ENCODE measurements at places on chromosomes 4 and X.
A peak's percentile ranks its signal among the peaks of the same experiment; 100 is the strongest.

GRCh38 chr4:113943863-113944262 is 35.6 kb downstream of the ARSJ start:
- no peak for DNase-seq

DNA sequence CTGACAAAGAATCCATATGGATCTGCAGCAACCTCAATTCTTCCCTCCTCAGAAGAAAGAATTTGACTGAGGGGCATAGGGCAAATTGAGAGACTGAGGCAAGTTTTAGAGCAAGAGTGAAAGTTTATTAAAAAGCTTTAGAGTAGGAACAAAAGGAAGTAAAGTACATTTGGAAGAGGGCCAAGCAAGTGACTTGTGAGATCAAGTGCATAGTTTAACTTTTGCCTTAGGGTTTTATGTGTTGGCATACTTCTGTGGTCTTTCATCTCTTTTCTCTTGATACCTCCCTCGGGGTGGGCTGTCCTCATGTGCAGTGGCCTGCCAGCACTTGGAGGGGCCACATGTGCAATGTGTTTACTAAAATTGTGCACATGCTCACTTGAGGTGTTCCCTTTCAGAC is 98.0 kb upstream of the MAGEB16 start:
- DNase-seq = no peak

- no peak for DNase-seq
Measured at GRCh38 chr4:36128689-36129088, 115.6 kb downstream of the ARAP2 start.

DNA sequence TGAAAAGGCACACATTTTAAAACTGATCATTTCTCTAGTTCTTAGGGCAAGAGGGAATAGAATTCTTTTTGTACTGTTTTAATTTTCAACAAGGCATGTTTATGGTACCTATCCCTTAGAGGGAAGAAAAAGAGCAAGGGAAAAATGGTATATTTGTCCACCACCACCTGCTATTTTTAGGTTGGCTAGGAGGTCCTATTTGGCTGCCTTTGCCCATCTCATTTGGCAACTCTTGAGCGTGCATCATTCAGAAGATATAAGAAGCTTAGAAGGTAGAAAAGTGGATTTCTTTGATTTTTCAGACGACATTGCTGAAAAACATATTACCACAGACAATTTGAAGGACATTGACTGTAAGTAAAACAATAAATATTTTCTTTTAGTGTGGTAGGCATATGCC is 69.0 kb downstream of the DCK start:
- no peak for DNase-seq

- no peak for DNase-seq
Measured at GRCh38 chr4:43374216-43374751, 481.8 kb downstream of the GRXCR1 start.

DNA sequence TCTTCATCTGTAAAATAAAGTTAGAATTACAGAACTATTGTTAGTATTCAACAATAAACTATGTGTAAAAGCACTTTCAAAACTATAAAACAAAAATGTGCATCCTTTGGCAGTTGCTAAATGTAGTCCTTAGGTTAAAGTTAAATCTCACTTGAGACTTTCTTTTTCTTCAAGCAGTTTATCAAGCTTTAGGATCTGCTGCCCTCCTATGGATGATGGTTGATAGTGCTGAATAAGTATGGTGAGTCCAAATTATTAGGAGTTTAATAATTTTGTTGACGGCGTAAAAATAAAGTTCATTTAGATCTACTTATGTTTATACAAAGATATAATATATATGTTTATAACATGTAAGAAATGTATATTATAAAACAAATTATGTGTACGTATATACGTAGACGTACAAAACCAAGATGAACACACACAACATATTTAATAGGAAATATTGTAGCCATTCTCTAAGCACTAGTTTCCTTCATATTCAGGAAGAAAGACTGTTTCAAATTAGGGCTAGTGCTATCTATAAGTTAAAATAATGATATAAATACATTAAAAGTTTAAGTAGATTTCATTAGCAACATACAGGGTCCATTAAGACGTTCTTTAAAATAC is 22.3 kb downstream of the UGT2A2 start:
- DNase-seq = no peak

GRCh38 chrX:39756086-39756883 is 341.5 kb downstream of the BCOR start:
- DNase-seq = no peak

- no peak for DNase-seq
Measured at GRCh38 chr4:71210823-71211222, 128.0 kb upstream of the SLC4A4 start.

- no peak for DNase-seq
Measured at GRCh38 chr4:3524349-3524748, 7.9 kb downstream of the LRPAP1 start.

DNA sequence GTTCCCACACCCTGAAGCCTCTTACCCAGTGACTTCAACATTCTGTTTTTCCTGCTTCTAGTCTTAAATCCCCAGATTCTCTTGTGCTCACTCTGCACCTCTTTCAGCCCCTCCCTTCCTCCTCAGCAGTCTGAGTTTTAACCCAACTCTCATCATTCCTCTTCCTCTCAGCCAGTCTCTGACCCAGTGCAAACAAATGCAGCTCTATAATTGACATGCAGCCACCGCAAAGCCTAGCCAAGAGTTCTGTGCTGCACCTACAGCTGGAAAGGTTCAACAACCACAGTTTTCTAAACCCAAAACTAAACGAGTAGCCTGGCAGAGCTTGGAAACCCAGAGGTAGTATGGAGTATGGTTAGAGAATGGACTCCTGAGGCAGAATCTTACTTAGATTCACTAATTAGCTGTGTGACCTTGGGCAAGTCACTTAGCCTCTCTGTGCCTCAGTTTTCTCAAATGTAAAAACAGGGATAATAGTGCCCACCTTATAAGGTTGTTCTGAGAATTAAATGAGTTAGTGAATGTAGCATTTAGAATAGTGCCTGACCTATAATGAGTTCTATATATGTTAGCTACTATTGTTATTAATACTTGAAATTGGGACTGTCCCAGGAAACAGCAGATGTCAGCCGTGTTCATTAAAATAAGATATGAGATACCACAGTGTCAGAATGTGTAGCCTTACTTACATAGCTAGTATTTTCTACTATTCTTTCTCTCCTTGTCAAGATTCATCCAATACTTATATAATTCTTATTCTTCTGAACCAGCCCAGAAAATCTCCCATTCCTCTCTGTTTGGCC is 3.5 kb downstream of the TMEM154 start:
- no peak for DNase-seq

GRCh38 chrX:53440621-53441517 is 6.7 kb upstream of the HSD17B10 start:
- peak; percentile 45 for DNase-seq

- DNase-seq = no peak
Measured at GRCh38 chr4:38062088-38062775, 102.0 kb downstream of the PTTG2 start.

DNA sequence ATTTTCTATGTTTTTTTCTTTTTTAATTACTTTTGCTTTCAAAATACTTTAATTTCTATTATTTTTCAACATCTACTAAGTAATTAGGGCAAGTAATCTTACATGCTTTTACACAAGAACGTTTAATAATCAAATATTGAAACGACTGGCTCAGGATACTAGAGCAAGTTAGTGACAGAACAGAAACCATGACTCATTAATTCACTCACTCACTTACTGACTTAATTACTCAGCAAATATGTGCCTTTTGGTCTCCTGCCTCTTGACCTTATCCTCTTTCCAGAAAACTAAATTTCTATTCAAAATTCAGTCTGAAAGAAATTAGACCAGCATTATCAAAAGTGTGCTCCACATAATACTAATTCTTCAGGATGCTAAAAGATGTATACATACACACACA is 314.9 kb upstream of the TEX13C start:
- no peak for DNase-seq

DNA sequence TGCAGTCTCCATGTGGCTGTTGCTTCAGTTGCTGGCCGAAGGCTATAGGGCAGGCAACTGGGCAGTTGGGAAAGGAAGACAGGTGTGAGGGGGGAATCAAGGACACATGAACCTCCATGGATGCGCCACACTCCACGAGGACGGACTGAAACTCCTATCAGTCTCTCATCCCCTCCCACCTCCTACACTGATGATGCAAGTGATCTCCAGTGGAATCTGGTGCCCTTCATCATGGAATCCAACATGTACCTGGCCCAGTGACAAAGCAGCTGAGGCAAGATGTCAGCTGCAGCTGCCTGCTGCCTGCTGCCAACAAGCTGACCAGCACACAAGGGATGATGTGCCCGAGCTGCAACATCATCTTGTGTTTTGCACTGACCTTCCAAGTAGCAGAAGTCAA is 26.0 kb upstream of the MGST2 start:
- no peak for DNase-seq

DNA sequence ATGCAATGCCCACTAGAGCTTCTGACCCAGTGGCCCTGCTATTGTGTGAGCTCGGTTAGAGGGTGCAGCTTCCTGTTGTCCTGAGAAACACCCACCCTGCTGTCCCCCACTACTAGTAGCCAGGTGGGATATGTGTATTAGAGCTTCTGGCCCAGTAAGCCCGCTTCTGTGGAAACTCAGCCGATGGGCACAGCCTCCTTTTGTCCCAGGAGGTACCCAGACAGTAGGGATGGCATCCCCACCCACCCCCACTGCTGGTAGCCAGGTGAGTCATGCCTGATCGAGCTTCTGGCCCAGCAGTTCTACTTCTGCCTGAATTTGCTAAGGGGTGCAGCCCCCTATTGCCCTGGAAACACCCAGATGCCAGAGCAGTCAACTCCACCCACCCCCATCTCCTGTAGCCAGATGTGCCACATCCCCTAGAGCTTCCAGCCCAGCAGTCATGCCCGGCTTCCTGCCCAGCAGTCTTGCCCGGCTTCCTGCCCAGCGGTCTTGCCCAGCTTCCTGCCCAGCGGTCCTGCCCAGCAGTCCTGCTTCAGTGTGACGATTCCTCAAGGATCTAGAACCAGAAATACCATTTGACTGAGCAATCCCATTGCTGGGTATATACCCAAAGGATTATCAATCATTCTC is 162.7 kb upstream of the KLF8 start:
- DNase-seq = no peak

DNA sequence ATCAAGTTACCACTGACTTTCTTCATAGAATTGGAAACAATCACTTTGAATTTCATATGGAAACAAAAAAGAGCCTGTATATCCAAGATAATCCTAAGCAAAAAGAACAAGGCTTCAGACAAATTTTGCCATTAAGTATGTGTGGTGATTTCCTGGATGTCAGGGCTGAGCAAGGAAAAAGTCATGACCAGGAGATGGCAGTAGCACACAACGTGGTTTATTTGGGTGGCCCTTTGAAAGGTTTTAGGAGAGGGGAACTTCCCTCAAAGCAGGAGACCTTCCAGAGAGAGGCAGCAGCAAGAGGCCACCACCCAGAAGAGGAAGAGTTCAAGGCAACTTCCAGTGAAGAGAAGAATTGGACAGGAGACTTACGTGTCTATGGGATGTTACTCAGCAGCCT is 18.1 kb upstream of the ZXDB start:
- DNase-seq = no peak

DNA sequence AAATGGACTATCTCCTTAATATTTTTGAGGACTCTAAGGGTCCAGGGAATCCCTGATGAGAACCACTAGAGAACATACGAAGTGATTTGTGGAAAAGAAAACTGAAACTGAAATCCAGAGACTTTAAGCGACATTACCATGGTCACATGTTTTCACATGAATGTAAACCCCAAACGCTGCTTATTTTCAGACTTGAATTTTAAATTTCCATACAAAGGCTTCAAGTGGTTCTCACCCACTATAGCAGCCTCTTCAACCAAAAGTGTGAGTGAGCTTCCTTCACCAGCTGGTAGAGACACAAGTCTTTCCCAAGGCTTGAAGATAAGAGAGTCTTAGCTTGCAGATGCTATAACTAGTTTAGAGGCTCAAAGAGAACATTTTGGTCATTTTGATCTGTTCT is 232.7 kb downstream of the MGST2 start:
- DNase-seq = no peak

DNA sequence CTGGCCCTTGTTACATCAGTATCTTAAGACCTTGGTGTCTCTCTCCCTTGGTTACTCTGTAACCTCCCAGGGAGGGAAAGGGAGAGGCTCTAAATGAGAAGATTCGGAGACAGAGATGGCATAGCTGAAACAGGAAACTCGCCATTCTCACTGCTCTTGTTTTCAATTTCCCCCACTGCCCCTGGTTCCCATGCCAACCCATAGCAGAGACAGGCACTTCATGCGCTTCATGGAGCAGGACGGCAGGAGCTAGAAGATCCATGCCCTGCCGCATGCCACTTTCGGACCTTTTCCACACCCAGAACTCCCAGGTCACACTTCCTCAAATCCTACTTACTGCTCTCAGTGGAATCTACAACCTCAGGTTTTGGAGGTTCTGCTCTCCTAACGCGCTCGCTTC is 3.1 kb downstream of the ZMYM3 start:
- DNase-seq = no peak

DNA sequence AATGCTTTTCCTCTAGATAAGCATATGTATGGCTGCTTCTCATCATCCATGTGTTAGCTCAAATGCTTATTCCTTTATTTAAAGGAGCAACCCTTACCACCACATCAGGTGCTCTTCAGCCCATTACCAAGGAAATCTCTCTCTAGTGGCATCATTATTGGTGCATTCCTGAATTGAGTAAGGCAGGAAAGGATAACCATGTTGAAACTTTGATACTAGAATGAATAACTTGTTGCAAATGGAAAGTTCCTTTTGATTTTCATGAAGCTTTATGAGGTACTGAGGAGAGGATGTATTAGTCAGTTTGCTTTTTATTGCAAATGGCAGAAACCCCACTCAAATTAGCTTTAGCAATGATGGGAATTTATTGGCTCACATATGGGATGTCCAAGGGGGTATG is 212.3 kb upstream of the FGF13 start:
- DNase-seq = no peak

GRCh38 chr4:80231180-80231579 is 33.9 kb downstream of the PRDM8 start:
- no peak for DNase-seq

GRCh38 chrX:50747471-50747900 is 66.5 kb downstream of the SHROOM4 start:
- DNase-seq = no peak

GRCh38 chr4:105588252-105588651 is 35.8 kb downstream of the ARHGEF38 start:
- DNase-seq = no peak

DNA sequence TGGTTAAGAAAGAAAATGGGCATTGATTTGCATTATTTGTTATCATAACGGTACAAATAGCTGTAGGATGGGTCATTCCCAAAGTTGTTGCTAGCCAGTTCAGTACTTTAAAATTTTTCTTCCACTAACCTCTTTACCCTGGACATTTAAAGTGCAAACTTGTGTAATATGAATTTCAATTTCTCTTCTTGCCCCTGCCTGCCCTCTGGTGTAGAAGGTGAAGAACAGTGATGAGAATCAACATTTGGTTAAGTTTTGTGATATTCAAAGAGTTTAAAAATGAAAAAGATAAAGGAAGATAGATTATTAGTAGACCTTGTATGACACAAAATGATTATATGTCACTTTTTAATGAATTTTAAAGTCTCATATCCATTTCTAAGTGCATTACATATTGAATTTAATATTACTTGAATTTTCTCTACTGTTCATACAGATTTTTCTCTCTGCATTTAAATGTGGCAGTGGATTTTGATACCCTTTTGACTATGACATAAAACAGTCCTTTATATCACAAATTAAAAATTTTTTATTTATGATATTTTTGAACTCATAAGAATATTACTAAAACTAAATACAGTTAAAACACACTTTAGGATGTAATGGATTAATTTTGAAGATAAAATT is 337.7 kb downstream of the BMPR1B start:
- no peak for DNase-seq

GRCh38 chr4:174089711-174090110 is 193.8 kb downstream of the FBXO8 start:
- DNase-seq = no peak

- DNase-seq = no peak
Measured at GRCh38 chrX:49309401-49309981, 6.0 kb downstream of the GAGE10 start.
